ENCODE measurements at places on chromosomes 4 and X.

DNA sequence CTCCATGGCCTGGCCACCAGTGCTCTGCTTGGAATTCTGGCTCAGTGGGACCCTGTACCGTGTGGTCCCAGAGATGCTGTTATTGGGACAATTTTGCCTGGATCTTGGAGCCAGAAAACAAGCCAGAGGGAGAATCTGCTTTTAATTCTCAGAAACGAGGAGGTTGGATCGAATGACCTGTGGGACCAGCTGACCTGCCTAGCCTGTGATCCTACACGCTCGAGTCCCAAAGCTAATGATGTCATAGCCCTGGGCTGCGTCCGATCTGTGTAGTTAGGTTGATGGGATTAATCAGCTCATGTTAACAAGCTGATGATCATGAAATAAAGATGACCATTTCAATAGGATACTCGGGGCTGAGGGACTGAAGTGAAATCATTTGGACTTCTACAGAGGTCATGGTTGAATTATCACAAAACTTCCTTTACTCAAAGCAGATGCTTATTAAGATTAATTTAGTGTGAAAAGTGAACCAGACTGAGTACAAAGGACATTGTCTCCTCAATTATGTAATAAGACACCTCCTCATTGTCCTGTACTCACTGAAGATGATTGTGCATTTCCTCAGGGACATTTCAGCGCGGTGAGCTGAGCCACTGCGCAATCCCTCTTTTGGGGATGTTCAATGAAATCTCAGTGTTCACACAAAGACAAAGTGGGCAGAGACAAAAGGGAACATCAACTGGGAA is 51.9 kb upstream of the STX18 start:
- no peak for DNase-seq

DNA sequence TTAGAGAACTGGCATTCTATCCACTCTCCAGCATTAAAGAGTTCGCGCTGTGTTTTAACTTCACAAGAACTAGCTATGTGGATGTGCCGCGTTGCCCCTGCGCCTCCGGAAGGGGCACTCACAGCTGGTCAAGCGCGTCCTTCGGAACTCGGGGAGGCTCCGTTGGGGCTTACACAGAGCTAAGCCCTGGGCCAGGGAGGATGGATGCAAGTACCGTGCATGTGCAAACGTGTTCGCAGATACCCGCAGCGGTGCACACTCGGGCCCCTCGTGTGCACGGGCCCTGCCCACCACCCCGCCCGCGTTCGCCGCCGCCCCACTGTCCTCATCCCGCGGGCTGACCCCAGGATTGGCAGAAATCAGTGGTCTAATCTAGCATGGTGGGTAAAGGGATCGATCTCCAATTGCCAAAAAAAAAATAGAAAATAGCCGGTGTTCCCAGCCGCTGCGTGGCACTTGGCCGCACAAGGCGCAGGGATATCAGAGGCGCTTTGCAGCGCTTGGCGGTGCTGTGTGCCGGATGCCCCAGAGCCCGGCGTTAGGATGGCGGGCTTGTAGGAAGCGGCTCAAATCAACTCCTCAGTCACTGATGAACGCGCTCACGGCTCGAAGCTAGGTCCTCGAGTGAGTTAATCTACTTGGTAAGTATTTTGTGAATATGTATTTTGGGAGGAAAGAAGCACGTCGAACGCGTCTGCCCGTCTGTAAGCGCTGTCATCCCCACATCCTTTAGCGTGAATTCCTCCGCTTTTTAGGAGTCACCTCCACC is 989 bp upstream of the PCDH10 start:
- DNase-seq = peak; percentile 67

DNA sequence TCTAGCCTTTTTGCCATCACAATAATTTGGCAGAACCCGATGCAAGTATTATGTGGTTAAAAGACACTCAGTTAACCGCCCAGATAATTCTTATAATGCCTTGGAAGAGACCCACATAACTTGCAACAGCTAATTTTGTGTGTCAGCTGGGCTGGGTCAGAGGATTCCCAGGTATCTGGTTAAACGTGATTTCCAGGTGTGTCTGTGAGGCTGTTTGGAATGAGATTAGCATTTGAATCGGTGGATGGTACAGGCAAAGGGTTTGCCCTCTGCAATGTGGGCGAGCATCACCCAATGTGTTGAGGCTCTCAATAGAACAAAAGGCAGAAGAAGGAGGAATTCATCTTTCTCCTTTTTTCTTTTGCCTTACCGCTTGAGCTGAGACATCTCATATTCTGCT is 314.2 kb upstream of the PUDP start:
- DNase-seq = no peak

DNA sequence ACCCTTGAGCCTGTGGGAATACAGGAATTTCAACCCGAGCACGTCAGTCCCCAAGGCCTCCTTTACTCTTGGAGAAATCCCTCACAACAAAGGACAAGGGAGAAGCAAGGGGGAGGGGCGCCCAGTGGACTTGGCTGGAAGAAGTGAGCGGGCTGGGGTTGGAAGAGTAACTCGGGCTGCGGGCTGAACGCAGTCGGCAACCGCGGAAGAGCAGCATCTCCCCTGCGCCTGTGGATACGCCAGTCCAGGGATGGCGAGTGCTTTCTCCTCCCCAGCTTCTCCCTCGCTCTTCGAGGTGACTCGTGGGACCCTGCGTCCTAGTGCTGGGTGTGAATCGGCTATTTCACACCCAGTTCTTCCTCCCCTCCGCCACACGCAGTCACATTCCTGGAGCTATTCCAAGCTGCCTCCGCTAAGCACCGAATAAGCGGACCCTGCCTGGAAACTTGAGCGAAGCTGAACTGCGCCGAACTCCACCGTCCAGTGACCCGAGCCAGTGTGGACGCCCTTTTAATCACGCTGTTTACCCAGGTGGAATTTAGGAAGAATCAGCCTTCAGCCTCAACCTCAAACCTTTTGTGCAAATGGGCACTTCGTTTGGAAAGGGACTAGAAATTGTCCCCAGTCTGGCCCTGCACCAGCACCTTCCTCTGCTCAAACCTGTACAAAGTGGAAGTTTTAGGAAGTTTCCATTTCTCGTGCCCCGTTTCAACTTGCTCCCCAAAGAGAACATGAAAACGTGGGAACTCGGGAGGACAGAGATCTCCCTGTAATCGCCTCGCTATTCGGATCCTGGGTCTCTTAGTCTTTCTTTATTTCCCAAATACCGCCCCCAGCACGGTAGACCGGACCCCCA is 64.3 kb upstream of the WDR17 start:
- DNase-seq = no peak

- DNase-seq = no peak
These were observed 1.5 kb downstream of the GPR101 start for GRCh38 chrX:137032341-137032694.

- no peak for DNase-seq
These were observed 457 bp upstream of the RAB9A start for GRCh38 chrX:13688384-13688957.

GRCh38 chr4:112704322-112704721 is 67.4 kb downstream of the LARP7 start:
- DNase-seq = no peak

GRCh38 chr4:31984872-31985271 is 1264.7 kb downstream of the PCDH7 start:
- DNase-seq = no peak

DNA sequence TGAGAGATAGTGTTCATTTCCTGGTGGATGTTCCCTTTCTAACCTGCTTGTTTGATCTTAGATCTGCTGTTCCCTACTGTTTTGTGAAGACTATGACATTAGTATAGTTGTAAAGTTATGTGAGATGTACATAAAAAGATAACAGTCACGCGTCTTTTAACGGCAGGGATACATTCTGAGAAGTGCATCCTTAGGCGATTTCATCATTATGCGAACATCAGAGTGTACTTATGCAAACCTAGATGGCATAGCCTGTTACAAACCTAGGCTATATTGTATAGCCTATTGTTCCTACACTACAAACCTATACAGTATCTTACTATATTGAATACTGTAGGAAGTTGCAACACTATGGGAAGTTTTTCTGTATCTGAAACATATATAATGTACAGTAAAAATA is 50.4 kb downstream of the MCUB start:
- DNase-seq = no peak

- peak; percentile 8 for DNase-seq
These were observed 192.5 kb downstream of the ASMT start for GRCh38 chrX:1807301-1807731.

DNA sequence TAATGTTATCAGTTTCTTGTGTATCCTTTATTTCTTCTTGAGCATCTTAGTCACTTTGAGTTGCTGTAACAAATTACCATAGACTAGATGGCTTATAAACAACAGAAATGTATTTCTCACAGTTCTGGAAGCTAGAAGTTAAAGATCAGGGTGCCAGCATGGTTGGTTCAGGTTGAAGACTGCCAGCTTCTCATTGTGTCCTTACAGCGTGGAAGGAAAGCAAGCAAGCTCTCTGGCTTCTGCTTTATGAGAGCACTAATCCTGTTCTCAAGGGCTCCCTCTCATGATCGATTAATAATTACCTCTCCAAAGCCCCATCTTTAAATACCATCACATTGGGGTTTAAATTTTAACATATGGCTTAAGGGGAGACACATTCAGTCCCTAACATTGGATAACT is 497.2 kb downstream of the RAPGEF2 start:
- DNase-seq = no peak

DNA sequence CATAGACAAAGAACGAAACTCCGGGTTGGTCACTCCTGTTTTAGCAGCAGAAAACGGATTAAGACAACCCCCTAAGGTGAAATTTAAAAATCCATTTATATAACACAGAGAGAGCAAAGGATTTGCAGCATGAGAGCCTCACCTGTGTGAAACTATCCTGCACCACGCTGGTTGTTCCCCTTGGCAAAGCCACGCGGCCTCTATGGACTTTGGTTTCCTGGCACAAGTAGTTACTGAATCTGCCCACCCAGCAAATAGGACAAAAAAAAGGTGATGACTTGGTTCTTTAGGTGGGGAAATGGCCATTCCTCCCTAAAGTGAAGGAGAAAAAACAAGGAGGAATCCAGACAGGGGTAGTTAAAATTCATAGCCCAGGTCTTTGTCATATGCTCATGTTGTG is 133.1 kb downstream of the PLS3 start:
- no peak for DNase-seq

DNA sequence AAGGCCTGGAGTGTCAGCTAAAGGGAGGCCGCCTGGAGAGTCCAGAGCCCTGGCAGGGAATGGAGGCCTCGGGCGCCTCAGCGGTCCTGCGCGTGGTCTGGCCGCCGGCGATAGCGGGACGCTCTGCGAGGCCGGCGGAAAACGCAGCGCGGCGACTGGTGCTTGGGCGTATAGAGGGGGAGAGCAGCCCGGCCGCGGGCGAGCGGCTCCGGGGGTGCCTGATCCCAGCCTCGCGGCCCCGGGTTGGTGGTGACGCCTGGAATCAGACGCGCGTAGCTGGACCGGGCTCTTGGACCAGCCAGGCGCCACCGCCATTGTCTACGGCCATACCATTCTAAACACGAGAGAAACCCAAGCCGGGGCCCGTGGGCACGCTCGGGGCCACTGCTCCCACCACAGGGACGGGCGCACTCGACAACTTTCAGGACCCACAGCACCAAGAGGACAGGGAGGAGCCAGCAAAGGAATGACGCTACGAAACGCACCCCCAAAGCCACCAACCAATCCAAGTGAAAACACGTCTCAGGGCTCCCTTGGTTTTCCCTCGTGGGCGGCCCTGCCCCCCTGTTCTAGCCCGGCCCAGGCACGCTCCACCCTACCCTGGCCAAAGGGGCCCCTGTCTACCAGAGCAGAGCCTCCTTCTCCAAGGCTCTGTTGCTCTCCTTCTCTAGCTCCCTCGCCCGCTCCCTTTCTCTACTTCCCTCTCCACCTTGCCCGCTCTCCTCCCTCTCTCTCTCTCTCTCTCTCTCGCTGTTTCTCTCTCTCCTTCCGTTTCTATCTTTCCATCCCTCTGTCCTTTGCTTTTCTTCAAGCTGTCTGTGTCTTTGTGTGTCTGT is 7.8 kb downstream of the FRG2 start:
- no peak for DNase-seq

GRCh38 chr4:41661442-41662076 is 87.0 kb downstream of the PHOX2B start:
- DNase-seq = peak; percentile 6

DNA sequence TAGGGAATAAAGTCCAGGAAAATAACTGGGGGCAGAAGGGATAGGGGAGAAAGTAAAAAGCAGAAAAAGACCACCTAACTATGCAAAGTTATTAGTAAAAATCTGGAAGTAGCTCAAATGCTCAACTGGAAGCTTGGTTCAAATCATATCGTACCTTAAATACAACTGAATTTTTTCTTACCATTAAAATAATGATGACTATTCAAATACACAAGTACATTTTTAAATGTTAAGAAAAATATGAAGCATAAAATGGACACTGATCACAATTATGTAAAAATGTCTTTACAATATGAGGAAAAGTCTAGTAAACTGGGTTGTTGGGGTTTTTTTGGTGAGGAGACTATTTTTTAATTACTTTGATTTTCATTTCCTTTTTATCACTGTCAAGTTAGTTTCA is 3.1 kb downstream of the BRWD3 start:
- DNase-seq = no peak

GRCh38 chrX:35696760-35697234 is 101.3 kb upstream of the MAGEB16 start:
- no peak for DNase-seq

DNA sequence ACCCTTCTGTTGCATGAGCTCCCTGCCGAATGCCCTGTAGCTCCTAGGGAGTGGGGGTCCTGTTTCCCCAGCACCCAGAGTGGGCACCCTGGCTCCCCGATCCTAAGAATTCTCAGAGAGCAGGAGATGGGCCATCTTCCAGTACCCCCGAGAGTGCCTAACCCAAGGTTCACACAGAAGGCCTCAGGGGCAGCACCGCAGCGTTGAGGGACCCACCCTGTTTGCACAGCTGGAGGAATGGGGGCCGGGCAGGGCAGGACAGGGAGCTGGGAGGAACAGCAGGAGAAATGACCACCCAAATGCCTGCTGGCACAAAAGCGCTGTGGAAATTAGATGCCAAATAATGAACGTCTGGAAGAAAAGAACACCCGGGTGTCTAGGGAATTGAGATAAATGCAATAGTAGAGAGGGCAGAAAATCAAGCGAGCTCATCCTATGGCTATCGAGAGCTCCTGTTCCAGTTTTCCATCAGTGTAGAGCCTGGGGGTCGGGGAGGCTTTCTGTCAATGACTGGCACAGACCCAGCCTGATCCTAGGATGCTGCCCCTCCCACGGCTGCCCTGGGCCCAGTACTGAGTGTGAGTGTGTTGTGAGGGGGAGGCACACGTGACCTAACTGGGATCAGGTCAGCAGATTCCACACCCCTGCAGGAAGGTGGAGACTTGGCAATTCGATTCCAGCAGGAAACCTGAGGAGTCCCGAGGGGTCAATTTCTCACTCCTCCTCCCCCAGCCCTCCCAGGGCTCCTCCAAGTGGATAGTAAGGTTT is 25.7 kb downstream of the SEPTIN6 start:
- DNase-seq = no peak

DNA sequence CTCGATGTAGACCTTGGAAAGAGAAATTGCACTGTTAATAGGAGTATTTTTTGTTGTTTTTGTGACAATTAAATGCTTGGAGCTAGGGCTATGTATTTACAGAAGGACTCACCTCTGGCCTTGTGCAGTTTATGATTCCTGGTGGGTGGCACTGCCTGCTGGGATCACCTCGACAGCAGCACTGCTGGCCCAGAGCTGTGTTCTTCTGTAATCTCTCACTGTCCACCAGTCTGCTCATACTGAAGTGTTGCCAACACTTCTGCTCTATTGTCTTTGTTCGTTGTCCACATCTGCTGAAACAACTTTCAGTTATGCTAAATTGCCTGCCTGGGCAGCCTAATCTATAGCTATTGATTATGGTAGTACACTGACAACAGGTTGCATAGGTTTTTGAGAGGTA is 194.4 kb upstream of the ANK2 start:
- DNase-seq = peak; percentile 24

All from C1 segment of cervical spinal cord (tissue), 14 donors.